ENCODE measurements at places on chromosomes 7 and 10.

DNA sequence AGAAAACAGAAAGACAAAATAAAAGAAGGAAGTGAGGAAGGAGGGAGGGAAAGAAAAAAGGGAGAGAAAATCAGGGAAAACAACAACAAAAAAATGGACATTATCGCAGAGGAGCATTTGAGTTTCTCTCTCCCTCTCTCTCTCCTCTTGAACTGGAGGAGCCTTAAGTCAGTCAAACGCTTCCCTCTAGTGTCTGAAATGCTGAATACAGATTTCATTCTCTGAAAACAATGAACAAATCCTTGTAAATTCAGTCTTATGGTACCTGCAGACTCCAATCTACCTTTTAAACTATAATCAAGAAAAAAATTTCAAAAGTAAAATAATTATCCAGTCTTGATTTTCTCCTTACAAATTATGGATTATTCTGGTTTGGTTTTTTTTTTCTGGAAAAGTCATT is 89.2 kb upstream of the PFKP start:
- no peak for DNase-seq

DNA sequence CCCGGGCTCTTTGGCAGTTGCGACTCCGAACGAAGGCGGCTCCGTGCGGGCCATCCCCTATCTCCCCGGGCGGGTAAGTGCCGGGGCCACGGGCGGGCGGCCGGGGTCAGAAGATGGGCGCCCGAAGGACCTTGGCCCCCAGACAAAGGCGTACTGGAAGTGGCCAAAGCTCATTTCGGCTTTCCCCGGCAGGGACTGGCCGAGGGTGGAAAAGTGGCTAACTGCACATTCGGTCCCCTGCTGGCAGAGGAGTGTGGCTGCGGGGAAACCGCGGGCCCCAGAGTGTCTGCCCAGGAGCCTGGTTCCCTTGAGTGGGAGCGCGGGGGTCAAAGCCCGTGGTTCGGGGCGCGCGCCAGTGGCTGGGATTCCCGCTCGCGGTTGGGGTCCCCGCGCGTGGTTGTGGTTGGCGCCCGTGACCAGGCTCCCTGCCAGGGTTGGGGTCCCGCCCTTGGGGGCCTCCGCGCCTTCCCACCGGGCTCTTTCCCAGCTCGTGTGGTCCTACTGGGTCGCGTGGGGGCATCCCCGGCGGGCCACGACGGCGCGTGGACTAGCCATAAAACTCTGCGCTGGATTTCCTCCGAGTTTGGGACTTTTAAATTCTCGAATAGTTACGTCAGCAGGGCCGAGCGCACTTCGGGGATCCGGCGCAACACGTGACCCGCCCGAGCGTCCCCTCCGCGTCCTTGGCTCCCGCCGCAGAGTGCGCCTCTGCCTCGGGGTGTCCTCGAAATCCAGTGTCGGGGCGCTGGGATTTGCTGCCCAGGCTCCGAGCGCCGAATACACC is 124.4 kb downstream of the TACC2 start:
- DNase-seq: peak; percentile 33

DNA sequence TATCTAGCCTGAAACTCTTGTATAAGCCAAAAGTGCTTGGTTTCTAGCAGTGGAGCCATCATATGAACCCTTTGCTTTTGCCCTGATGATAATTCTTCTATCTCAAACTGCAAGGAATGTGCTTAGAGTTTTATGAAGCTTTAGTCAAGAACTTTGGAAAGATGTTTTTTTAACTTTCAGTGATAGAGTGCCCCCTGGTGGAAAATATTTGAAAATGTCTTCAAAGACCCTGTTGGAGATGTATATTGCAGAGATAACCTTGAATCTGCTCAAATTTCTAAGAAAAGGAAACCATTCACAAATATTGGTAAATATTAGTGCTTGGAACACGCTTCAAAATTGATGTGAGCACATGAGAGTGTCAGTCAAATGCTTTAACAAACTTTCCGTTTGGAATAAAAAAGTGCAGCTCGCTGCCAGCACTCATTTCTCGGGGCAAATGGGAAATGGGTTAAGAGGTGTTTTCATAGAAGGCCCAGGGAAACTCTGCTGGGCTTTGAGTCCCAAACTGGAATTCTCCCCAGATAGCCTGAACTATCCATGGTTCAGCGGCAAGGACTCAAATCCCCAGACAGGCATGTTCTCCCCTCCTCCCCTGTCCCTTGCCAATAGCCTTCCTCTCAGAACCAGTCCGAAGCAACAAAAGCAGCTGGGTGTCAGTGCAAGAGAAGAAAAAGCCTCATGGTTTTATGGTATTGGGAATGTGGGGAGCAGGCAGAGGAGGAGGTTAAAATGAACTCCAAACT is 129.3 kb downstream of the MYOF start:
- DNase-seq: peak; percentile 25

DNA sequence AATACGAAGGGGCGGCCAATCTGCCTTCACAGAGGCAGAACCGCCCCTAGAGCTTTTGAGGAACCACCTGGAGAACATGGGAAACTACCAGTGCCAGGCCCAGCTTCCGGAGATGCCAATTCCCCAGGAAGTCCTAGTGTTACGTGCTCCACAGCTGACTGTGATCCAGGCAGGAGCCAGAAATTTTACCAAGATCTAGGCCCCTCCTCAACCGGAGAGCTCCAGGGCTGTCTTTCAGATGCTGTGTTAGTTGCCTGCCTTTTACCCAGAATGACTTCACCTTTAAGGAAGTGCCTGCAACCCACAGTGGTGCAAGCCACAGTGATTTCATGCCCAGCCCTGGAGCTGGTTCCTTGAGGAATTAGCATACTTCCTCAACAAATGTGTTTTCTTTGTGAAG is 62.9 kb downstream of the ELMO1 start:
- DNase-seq: no peak

- no peak for DNase-seq
These were observed 147.1 kb downstream of the RGS10 start for GRCh38 chr10:119395280-119396007.

GRCh38 chr10:117167346-117167788 is 29.3 kb upstream of the VAX1 start:
- DNase-seq: no peak

GRCh38 chr7:30543813-30544525 is 39.3 kb upstream of the GGCT start:
- DNase-seq: no peak

GRCh38 chr7:101402081-101402779 is 39.6 kb downstream of the COL26A1 start:
- DNase-seq: peak; percentile 58

GRCh38 chr7:5549096-5549763 is 125.6 kb upstream of the TNRC18 start:
- DNase-seq: peak; percentile 90

- no peak for DNase-seq
These were observed 171.9 kb downstream of the FGFR2 start for GRCh38 chr10:121426307-121426706.

- peak; percentile 69 for DNase-seq
These were observed 1.2 kb downstream of the VCL start for GRCh38 chr10:73998929-73999691.

GRCh38 chr10:94260455-94260854 is 102.3 kb downstream of the NOC3L start:
- DNase-seq: no peak

GRCh38 chr10:73159038-73159648 is 8.7 kb downstream of the ECD start:
- peak; percentile 23 for DNase-seq

- DNase-seq: no peak
These were observed 295.0 kb upstream of the DKK1 start for GRCh38 chr10:52019077-52019555.

DNA sequence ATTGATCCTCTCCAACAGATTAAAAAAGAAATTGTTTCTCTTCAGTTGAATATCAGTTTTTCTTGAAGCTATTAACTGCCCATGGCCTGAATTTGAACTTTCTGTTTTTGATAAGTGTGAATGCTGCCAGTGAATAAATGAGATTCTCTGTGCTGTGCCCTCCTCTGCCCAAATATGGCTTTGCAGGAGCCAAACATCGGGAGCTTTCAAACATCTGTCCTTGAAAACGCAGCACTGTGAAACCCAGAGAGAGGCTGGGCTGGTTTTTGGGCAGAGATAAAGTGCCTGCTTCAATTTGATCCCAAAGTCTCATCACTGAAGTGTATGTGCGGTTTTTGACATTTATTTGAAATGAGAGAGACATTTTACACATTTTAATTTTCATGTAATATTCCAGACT is 268.3 kb upstream of the SHH start:
- DNase-seq: no peak

DNA sequence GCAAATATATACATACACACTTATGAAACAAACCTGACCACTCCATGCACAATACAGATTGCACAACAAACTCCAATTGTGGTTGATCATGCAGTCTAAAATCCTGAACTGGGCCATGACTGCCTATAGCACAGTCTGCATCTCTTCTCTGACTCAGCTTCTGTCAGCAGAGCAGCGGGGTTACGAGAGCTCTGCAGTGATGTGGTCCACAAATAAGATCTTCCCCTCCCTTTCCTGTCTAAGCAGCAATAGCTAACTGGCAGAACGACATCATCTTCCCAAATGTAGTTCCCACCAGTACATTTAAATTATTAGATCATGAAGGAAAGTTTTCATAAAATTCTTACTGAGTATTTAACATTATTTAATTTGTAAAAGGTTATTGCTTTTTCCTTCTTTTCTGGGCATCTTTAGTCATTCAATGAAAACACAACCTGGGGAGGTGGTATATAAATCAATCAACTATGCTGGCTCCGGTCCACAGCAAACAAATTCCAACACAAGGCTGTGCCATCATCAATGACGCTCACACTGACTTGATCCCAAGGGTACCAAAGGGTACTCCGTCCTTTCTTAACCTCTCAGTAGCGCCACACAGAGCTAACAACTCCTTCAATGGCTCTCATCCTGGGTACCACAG is 17.1 kb downstream of the ARHGAP21 start:
- no peak for DNase-seq

DNA sequence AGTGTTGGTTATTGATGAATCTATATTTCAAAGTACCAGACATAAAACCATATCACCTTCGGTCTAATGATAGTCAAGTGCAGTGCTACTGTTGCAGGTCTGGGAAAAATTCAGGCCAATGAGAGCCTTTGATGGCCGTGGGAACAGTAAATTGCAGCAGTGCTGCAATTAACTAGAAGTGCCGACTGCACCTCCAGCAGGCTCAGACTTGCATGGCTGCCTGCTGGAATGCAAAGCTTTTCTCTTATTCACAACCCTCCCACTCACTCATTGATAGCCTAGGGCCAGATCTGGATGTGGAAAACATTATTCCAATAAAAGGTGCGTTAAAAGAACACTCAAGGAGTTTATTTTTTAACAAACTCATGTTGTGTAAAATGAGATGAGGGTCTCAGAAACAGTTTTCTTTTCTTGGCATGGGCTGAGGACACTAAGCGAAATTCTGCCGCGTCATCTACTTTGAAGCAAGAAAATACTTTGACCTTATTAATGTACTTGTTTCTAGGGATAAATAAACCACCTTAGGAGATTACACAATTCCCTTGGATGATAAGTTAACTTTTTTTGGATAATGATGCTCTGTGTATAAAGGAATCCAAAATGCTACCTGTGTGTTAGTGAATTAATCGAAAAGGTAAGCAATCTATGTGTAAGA is 17.1 kb downstream of the PLXDC2 start:
- DNase-seq: no peak

DNA sequence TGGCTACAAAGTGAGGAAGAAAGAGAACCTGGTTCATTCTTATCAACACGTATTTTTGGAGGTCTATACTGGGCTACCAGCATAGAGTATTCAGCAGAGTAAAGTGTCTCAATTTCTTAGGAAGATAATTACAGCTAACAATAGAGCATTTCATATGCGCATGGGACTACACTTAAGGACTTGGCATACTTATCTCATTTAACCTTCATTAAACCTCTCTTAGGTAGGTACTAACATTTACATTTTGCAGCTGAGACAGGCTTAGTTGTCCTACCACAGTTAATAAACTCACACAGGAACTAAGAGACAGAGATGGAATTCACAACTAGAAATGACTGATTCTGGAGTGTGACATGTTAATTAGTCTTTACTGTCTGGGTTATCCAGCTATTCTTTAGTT is 66.6 kb downstream of the NRBF2 start:
- no peak for DNase-seq

DNA sequence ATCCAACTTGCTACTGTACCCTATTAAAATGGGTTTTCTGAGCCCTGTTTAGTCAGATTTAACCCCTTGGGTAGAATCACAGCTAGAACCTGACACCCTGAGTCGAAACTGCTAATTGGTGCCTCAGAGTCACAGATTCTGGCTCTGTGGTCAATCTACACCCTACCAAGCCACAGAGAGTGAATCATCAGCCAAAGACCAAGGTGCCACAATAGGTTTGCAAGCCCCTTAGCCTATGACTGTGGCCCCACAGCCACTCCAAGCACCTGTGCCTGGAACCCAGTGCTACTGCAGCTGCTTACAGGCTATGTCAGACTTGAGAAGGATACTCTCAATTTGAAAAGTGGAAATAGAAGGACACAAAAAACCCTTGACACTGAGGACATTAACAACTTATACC is 202.8 kb upstream of the KCND2 start:
- no peak for DNase-seq

- no peak for DNase-seq
These were observed 7.3 kb upstream of the FOXL3 start for GRCh38 chr7:282621-283020.

DNA sequence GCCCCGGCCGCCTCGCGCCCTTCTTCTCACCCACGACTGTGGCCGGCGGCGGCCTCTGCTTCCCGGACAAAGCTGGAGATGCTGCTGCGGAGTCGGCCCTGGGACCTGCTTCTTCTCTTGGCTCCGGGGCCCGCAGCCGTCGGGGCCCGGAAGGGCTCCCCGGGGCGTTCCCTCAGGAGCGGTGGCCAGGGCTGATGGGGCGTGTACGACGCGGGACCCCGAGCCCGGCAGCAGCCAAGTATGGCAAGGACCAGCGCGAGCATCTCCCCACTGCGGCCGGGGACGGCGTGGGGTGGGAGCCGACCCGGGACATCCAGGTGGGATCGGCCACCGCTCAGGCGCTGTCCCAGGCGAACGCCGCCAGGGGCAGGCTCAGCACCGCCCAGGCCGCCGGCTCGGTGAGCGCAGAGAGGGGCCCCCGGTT is 27.6 kb upstream of the BMS1 start:
- no peak for DNase-seq

All from SW 1271 (cell line).